ENCODE measurements at places on chromosomes 3 and 15.

GRCh38 chr3:107757140-107757539 is 234.4 kb downstream of the BBX start:
- no peak for DNase-seq

DNA sequence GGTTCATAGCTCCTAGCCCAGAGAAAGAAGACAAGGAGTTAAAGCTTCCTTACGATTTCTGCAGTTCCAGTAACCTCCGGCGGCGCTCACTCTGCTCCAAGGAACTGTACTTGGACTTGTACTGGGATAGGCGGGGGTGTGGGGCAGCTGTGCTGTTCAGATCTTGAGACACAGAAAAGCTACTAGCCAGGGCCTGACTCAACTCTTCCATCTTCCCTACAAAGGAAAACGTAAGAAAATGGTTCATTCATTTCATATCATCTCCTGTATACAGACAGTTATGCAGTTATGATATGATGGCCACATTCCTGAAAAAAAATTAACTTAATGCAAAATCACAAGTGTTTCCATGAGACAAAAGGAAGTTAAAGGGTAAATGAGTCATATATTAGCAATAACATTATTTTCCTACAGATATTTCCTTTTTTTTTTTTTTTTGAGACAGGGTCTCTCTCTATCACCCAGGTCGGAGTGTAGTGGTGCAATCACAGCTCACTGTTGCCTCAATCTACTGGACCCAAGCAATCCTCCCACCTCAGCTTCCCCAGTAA is 4.6 kb downstream of the SNUPN start:
- DNase-seq, result no peak

DNA sequence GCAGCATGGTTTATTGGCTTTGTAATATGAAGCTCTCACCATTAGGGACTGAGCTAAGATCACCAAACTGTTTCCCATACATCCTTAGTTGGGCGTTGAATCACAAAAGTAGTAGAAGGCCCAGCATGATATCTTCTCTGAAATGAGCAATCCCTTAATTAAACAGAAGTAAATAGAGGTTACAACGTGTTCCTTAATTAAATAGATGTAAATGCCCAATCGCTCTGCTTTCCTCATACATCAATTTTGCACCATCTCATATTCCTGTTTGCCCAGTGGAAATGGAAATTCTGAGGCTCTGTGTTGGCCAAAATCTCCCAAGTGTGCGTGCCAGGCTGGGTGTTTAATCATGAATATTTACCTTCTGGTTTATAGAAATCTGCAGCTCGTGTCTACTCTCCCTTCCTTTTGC is 107.4 kb upstream of the FOXB1 start:
- DNase-seq, result no peak

- no peak for DNase-seq
Observed at GRCh38 chr3:9168241-9168741, 81.2 kb downstream of the SRGAP3 start.

DNA sequence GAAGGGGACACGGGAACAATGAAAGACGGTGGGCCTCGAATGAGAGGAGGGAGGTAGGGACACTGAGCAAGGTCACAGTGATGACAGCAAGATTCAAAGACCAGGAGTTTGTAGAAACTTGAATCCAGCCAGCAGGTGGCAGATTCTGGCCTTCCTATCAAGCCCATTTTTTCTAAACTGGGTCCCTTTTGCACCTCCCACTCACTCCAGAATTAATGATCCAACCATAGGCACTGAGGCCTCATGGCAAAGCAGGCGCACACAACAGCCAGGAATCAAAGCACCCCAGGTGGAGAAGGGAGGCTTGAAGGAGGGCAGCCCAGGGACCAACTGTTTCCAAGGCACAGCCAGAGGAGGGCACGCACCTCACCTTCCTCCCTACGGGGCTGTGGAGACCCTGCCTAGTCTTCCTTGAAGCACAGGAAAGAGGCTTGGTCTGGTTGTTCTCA is 90.2 kb downstream of the ANP32A start:
- DNase-seq, result peak; percentile 12

DNA sequence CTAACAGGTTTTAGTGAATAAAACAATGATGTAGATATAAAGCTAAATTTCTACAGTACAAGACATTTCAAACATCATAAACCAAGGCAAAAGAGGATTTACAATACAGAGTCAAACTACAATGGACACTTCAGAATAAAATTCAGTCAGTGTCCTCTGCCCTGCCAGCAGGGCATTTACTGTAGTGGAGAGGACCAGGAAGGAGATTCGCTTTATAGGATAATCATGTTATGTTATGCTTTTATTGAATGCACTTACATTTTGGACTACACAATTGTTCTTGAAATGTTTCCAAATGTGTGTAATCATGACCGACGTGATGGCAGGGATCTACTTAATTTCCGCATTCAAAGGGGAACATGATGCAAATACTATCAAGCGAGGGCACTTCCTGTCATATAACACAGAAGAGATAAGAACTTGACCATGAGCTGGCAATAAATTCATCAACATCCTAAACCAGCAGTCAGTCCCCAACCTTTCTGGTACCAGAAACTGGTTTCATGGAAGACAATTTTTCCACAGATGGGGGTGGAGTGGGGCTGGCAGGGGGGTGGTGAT is 925.6 kb downstream of the FHIT start:
- DNase-seq, result no peak

- no peak for DNase-seq
Observed at GRCh38 chr3:168094877-168095610, 680 bp downstream of the GOLIM4 start.

- DNase-seq, result no peak
Observed at GRCh38 chr3:10189557-10190354, 25.0 kb downstream of the IRAK2 start.

DNA sequence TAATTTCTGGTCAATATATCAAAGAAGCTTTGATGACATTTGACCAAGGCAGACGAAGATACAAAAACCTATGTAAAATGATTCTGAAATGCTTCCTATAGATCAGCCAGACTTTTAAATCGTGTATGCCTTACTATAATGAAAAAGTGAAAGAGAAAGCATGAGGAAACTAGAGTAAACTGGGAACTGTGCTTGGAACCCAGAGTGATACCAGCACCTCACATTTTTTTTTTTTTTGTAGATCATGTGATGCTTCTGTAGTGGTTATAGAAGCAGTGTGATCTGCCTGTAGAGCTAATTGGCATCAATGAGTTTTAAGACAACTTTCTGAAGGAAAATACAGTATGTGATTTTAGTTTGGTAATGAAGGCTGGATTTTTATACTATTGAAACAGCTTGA is 150.7 kb downstream of the NLGN1 start:
- no peak for DNase-seq

DNA sequence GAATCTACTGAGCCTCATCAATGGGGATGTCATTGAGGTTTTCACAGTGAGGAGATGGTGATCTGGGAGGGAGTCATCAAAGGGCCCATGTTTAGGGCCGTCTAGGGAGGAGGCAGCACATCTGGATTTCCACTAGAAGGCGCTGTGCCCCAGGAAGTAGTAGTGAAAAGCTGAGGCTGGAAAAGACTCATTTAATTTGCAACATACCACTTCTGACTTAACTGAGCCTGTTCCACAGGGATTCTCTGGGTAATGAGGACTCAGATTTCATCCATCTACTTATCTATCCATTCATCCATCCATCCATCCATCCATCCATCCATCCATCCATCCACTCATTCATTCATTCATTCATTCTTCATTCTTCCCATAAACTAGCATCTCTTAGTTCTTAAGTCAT is 17.4 kb upstream of the SHF start:
- DNase-seq, result no peak

- no peak for DNase-seq
Observed at GRCh38 chr15:65215496-65215895, 4.2 kb upstream of the CILP start.

DNA sequence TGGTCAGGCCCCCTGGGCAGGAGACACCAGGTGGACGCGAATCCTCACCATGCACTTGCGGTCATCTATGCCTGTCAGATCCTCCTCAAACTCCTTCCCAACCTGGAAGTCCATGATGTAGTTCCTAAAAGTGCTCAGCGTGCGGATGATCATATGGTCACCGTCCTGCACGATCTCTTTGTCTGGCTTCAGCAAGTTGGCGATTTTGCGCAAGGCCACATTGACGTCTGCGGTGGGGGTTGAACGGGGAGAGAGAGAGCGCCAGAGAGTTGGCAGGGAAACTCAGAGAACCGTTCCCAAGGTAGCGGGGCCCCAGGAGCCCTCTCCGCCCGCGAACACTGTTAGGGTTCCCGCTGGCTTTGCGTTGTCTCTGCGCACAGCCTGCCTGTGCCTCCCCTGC is 809 bp downstream of the RBP1 start:
- no peak for DNase-seq

DNA sequence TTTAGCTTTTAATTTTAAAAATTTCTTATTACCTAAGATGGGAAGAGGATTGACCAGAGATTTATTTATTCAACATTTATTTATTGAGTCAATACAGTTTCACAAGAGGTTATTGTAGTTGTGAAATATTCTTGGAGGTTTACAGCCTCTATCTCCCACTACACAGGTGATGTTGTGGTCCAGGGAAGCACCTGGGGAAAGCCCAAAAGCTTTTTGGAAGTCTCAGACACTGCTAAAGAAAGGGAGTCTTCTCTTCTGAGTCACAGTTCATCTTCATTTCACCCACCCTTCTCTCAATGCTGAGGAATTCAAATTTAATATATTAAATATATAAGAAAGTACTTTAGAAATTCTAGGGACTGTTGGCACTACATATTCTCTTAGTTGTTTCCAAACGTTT is 41.8 kb downstream of the SERPINI1 start:
- DNase-seq, result no peak

DNA sequence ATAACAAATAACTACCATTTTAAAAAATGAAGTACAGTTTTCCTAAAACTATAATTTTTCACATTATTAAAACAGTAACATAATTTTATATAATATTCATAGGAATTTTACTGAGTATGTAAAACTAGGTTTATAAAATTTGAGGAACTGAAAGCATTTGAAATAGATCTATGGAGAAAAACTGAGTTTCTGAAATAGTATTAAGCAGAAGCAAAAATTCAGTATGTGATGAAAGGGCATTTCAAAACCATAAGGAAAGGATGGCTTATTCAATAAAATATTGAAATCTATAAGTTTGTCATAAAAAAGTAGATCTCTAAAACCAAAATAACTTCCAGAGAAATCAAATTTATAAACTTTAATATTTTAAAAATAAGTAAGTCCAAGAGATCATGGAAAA is 53.4 kb downstream of the GBE1 start:
- DNase-seq, result no peak

GRCh38 chr3:20511863-20512505 is 326.0 kb upstream of the SGO1 start:
- no peak for DNase-seq

DNA sequence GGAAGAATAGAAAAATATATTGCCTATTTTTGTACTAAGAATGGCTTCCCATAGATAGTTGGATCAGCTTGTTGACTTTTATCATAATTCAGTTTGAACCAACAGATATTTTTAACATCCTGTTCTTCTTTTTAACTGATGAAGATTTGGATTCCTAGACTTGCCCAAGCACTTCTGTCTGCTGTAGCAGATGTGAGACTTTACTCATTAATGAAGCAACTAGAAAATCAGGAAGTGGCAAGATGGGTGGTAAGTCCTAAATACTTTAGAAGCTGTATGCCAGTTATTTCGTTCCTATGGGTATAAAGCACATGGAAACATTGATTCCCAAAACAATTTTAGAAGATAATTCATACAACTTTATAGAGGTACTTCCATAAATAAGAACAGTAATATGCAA is 8.4 kb downstream of the PIGB start:
- DNase-seq, result no peak

- DNase-seq, result no peak
Observed at GRCh38 chr3:129602730-129603560, 3.5 kb downstream of the PLXND1 start.

GRCh38 chr3:139639662-139640061 is 38.1 kb downstream of the NMNAT3 start:
- no peak for DNase-seq

DNA sequence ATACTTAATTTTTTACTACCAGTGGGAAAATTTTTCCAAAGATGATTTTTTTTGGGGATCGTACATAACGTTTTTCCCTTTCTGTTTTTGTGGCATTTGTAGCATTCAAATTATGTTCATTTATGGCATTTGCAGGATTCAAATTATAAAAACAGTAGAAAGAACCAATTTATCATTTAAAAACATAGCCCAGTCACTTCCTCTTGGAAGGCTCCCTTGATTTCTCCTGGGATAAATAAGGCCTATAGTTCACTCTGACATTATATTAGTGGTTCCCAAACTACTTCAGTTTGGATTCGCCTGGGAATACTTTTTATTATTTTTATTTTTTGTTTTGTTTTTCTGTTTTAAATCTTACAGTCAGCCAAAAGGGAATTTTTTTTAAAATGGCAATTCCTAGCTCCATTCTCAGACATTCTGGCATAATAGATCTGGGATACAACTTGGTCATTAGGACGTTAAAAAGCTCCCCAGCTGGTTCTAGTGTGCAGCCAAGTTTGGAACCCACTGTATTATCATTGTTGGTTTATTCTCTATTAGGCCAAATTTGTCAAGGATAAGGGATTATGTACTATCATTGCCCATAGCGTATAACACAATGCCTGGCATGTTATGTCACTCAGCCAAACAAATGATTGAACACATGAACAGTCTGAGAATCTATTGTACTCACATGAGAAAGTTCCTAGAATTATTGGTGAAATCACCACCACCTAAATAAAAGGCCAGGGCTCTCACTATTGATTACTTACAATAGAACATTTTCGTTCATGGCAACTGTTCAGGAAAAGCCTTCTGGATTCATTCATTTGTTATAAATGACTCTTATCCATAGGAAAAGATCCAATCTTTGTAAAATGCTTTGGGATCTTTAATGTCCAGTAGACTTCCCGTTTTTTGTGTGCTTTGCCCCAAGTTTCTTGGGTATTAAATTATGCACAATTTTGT is 28.9 kb downstream of the RARB start:
- no peak for DNase-seq

DNA sequence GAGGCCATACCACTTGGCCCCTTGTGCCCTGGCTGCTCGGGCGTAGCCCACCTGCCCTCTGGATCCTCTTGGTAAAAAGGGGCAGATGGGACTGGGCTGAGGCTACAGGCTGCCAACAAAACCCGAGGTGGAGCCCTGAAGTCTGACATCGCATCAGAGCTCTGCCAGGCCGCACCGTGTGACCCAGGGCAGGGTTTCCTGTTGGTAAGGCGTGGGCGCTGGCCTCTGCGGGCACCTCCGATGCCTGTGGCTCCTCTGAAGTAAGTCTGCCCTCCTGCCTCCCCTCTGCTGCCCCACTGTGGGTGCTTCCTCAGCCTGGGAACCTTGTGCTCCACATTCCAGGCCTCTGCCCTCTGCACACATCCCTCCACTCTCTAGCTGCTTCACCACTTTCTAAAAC is 8.9 kb downstream of the CHDH start:
- DNase-seq, result no peak

DNA sequence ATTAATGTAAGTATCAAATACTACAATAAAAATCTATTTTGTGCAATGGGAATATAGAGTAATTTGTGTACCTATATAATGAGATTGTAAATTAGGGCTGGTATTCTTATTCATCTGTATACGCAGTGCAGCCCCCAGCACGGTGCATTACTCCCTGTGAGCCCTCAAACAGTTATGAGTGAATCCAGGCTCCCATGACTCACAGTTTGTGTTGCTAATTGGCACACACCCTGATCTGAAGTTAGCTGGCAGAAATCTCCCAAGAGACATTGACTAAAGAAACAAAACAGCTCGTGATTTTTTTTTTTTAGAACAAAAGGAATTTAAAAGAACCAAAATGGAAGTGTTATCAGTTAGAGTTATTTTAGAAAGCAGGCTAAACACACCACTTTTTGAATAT is 15.7 kb downstream of the GK5 start:
- no peak for DNase-seq
